ENCODE measurements at places on chromosomes 3 and 15. TPM values are rescaled to one million over a fixed set of nuclear protein-coding genes. Genes with fewer than 3 reads are reported as not detected.

GRCh38 chr15:92074101-92074500 lies 220.6 kb downstream of the SLCO3A1 start:
- no peak for DNase-seq

DNA sequence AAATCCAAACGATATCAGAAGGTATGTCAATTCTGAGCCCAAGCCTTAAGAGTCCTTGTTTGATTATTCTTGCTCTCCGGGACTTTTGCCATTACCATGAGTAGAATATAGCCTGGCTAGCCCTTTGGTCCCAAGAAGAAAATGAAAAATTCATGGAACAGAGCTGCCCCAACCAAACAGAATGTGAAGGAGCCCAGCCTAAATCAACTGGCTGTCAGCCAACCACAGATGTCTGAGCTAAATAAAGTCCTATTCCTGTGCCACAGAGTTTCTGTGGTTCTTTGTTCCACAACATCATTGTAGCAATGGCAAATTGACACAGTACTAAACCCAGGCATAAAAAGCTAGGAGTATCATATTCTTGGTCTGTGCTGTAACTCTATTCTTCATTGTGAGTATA lies 185.2 kb downstream of the CPNE4 start:
- no peak for DNase-seq

- no peak for DNase-seq
Observed at GRCh38 chr3:69821133-69821532, 81.9 kb downstream of the MITF start.

The C3orf22 gene
- total RNA-seq = not detected

DNA sequence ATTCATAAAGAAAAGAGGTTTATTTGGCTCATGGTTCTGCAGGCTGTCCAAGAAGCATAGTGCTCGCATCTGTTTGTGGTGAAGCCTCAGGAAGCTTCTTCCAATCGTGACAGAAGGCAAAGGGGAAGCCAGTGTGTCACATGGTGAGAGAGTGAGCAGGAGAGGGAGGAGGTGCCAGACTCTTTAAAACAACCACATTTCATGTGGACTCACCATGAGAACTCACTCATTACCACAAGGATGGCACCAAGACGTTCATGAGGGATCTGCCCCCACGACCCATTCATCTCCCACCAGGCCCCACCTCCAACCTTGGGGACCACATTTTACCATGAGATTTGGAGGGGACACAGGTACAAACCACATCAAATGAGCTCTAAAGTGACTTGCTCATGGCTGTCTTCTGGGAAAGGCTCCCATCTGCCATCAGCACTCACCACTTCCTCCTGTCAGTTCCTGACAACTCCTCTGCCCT lies 327.3 kb upstream of the TLE3 start:
- no peak for DNase-seq

- no peak for DNase-seq
Observed at GRCh38 chr3:97815149-97815917, 6.5 kb upstream of the CRYBG3 start.

The GHSR gene
- total RNA-seq = not detected

DNA sequence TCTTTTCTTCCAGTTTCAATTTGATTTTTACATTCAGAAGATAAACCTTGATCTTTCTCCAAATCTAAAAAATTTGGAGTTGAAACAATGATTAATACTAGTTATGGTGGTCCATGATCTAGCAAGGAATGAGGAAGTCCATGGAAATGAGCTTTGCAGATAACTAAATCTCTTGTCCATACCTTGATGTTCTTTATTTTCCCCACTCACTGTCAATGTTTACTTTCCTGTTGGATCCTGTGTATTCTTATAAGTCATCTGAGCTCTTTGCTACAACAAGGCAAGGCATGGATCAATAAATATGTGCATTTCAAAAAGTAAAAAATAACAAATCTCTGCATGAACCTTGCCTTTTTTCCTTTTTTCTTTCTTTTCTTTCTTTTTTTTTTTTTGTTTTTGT lies 6.2 kb upstream of the MYO1E start:
- no peak for DNase-seq

The DCBLD2 gene
- 36.1 TPM for total RNA-seq
